ENCODE measurements at places on chromosomes 4 and X.

DNA sequence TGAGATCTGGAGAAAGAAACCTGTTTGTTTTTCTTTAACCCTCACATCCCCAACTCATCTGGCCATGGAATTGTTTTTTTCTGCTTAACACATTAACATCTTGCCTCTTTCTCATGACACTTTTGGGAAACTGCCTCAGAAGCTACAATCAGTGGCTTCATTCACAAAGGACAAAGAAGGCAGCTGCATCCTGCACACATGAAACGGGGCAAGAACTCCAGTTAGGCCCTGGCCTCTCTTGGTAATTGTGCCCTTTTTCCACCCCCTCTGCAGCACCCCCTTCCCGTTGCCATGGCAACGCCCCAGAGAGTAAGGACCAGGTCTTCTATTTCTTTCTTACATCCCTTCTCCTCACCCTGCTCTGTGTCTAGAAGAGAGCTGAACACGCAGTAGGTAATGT lies 103.4 kb downstream of the PDGFRA start:
- no peak for DNase-seq

DNA sequence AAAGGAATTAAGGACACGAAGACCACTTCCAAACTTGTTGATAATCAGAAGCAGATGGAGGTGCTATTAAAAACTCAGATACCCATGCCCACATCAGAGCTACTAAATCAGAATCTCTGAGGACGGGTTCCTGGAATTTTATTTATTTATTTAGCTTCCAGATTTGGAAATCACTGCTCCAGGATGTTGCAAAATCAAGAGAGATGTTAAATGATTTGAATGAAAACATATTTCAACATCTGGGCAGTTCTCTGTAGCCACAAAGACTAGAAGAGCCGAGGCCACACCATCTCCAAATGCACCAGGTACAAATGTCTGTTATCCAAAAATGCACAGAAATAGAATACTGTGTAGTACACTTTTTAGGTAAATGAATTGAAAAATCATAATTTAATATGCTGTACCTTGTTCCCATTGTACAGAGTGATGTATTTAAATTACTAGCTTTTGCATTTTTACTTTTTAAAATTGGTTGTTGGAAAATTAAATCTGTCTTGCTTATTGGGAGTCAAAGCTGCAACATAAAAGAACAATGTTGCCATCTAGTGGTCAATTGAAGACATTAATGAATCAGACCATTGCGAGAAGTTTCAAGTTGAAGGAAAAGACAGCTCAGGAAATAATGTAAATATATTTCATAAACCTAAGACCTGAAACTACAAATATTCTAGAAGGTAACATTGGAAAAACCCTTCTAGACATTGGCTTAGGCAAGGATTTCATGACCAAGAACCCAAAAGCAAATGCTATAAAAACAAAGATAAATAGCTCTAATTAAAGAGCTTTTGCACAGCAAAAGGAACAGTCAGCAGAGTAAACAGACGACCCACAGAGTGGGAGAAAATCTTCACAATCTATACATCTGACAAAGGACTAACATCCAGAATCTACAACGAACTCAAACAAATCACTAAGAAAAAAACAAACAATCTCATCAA lies 151.3 kb upstream of the TTC29 start:
- peak; percentile 15 for DNase-seq

DNA sequence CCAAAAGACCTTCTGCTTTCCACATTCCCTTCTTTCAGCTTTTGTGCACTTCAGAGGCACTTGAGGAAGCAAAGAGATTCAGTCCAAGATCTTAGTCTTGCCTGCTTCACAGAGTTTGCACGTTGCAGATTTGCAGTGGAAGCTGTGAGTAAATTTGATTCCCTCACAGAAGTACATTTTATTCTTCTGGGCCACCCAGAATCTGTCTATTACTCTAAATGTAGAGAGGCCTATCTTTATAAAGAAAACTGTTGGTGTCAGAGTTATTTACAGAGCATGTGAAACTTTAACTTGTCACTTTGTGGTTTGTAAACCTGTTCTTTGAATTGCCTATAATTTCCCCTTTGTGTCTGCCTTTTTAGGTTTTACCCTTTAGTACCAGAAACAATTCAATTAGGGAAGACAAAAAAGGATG lies 15.5 kb downstream of the SPRY1 start:
- DNase-seq, result no peak

- DNase-seq, result no peak
Measured at GRCh38 chr4:161486461-161486860, 677.3 kb downstream of the FSTL5 start.

DNA sequence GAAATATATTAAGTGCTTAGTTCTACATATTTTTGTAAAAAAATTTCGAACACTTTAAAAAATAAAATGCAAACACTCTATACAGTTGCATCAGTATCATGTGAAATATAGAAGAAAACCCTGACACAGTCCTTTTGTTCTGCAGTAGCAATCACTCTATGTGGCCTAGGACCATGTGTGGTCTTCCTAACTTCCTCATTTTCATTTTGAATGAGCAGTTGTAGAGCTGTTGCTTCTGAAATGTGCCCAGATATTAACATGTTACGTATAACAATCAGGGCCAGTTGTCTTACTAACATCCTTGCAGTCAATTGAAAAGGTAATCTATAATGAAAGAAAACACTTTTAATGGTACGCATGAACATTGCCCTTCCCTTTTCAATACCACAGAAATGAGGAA lies 107.9 kb downstream of the ZNF827 start:
- no peak for DNase-seq

GRCh38 chrX:154980330-154981115 lies 42.0 kb downstream of the F8 start:
- peak; percentile 51 for DNase-seq

- no peak for DNase-seq
Measured at GRCh38 chr4:183657564-183657963, 1.4 kb downstream of the RWDD4 start.

- no peak for DNase-seq
Measured at GRCh38 chr4:8938623-8939022, 67.0 kb upstream of the HMX1 start.

DNA sequence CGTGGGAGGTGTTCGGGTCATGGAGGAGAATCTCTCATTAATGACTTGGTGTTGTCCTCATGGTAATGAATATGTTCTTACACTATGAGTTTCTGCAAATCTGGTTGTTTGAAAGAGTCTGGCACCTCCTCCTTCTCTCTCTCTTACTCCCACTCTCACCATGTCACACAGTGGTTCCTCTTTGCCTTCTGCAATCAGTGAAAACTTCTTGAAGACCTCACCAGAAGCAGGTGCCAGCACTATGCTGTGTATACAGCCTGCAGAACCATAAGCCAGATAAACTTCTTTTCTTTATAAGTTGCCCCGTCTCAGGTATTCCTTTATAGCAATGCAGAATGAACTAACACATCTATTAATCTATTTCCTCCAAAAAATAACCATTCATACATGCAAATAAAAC lies 275.0 kb downstream of the ANTXR2 start:
- no peak for DNase-seq

DNA sequence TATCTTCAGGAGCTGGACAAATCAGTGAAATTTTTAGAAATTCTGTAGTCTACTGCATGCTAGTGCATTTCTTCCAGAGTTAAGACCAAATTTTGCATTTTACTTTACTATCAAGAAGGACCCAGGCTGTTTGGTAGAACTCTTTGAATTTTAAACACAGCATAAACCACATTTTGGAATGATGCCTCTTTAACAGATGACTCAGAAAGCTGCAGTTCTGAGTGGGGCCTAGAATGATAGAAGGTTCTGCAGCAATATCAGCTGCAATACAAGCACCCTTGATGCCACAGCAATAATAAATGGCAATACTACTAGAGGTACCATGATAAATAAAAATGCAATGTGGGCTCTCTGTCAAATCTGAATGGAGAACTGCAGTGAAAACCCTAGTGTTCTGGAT lies 198.7 kb downstream of the TMA16 start:
- no peak for DNase-seq

DNA sequence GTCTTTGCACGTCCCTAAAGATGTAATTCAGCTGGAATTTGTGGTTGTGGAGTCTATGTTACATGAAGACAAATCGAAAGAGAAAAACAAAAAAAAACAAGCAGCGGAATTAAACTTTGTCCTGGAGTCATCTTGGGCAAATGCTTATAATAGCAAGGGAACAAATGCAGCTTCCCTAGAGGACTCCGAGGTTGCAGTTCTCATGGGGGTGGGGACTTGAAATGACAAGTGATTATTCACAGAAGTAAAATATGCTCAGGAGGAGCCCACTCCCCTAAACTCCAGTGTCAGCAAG lies 362.4 kb downstream of the ARHGAP24 start:
- DNase-seq, result no peak

- no peak for DNase-seq
Measured at GRCh38 chrX:19121466-19121865, 802 bp downstream of the ADGRG2 start.

GRCh38 chrX:44484607-44485146 lies 58.0 kb downstream of the FUNDC1 start:
- no peak for DNase-seq

- peak; percentile 25 for DNase-seq
Measured at GRCh38 chr4:140004922-140005627, 148.9 kb downstream of the MAML3 start.

DNA sequence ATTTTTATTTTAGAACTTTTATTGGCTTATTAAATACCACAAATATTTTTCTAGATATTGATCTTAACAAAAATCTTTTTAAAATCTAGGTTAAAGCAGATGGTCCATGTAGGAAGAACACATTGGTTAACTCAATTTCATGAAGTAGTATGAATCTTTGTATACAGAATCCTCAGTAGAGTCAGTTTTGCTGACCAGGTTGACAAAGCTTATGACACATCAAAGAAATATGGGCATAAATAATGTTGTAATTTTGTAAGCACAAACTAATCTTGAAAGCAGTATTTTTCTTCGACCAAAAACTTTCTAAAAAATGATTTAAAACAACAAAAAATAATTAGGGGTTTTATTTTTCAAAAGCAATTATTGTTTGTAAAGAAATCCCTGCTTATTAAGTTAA lies 479.3 kb upstream of the PCDH10 start:
- no peak for DNase-seq

DNA sequence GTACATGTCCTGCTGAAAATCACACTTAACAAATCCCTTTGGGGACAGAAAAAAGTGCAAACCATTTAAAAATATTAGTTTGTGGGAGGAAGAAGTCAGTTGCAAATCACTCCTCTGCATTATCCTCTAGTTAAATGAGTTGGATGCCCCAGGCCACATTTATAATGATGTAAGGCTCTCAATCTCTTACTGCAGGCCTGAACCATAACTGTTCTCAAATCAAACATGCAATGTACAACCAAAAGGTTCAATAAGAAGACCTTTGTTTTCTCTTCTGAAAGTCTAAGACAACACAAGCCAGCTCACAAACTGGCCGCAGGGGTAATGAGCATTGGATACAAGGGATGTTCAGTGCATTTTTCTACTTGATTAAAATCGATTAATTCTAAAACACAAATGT lies 39.7 kb downstream of the IGFBP7 start:
- DNase-seq, result no peak

DNA sequence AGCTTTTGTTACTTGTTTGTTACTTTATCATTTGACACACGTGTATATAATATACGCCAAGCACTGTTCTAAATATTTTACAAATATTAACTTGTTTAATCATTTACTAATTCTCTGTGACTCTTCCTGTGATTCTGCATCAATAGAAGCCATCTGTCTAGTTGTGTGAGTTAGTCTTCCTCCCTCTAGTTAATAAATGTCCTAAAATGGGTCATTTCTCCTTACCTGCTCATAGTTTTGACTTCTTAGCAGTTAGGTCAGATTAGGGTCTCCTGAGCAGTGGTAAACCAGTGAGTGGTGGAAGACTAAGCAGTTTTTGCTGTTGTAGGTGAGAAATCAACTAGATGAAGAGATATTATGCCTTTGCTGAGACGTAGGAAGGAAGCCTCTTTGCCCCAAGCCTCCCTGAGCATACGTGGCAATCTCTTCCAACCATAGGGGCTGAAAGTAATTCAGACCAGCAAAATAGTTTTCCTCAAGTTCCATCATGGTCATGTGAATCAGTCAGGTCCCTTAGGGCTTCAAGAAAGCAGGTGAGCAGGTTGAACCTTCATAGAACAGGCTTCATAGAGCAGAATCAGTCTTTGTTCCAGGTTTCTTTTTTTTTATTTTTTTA lies 38.7 kb upstream of the THOC2 start:
- no peak for DNase-seq

DNA sequence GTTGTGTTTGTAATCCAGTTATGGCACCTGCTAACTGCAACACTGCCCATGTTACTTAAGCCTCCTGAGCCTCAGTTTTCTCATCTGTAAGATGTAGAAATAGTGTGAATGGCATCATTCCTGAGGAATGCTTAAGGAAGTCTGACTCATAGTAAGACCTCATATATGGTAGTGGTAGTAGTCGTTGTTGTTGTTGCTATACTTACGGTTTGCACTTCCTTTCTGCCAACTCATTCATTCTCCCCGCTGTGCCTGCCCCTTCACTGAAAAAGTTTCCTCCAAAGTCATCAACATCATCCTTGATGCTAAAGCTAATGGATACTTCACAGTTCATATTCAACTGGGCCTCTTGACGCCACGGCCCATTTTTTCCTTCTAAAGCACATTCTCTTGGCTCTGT lies 54.2 kb upstream of the SPANXN3 start:
- no peak for DNase-seq

Measured in NCI-H1930 (cell line).